NCI-H1694 treated with DMSO at 0.1 percent for 48 hours (cell line): ENCODE measurements at places on chromosomes 2 and 18.

- no peak for DNase-seq
Observed at GRCh38 chr2:73101626-73102256, 11.0 kb downstream of the RAB11FIP5 start.

DNA sequence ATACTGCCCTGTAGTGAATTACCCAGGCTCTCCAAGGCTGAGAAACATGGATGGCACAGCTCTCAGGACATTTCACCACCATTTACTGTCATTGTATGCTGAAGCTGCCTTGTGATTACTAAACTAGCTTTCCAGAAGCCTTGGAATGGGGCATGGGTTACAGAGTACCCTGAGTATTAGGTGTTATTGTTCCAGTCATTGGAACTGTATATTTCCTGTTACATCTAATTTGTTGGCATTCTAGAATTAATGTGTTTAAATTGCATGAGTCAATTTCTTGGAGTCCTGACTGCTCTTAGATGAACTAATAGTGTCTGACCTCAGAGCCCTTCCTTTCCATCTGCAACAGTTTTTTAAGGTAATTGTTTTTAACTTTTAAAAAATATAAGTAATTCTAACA lies 9.0 kb downstream of the DGUOK start:
- no peak for DNase-seq

GRCh38 chr2:211494536-211494935 lies 938.1 kb downstream of the CPS1 start:
- DNase-seq, result peak; percentile 27

DNA sequence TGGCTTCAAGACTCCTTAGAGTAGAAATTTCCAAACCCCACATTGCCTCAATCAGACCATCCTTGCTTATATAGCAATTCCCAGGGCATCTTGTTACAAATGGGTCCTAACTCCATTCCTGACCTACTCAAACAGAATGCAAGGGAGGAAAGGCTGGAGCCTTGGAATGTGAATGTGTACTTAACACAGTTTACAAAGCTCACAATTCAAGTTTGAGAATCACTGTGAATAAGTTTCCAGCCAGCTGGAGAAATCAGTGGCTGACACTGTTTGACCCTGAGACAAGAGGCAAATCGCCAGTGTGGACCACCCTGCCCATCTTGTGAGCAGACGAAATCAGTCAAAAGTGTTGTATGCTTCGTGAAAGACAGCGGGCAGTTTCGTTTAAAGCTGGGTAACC lies 65.5 kb downstream of the SOWAHC start:
- DNase-seq, result no peak

- DNase-seq, result no peak
Observed at GRCh38 chr2:99317161-99317872, 16.3 kb upstream of the LYG1 start.

GRCh38 chr2:62136956-62137830 lies 58.7 kb upstream of the B3GNT2 start:
- DNase-seq, result no peak

GRCh38 chr2:26075173-26075572 lies 41.3 kb downstream of the RAB10 start:
- no peak for DNase-seq

GRCh38 chr2:72149556-72150156 lies 2.0 kb upstream of the CYP26B1 start:
- DNase-seq, result no peak

- DNase-seq, result no peak
Observed at GRCh38 chr2:153294199-153294786, 184.3 kb downstream of the RPRM start.

DNA sequence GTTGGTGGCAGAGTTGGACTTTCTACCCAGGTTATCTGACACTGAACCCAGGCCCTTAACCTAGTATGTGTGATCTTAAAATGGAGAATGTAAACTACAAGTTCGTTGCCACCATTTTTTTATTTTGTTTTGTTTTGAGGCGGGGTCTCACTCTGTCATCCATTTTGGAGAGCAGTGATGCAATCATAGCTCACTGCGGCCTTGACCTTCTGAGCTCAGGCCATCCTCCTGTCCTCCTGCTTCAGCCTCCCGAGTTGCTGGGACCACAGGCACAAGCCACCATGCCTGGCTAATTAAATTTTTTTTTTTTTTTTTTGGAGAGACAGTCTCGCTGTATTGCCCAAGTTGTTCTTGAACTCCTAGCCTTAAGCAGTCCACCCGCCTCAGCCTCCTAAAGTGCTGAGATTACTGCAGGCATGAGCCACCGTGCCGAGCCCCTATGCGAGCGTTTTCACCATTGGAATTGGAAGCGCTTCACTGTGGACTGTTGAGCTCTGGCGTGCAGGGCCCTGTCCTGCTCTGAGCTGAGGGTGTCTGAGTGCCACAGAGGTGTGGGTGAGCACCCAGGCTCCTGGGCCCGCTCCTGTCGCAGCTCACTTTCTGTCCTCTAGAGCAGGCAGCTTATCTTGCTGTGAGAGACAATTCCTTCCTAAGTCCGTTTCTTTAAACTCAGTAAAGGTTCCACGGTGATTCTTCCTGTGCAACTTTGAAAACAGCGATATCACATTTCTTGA lies 186.9 kb downstream of the LDLRAD4 start:
- DNase-seq, result no peak

DNA sequence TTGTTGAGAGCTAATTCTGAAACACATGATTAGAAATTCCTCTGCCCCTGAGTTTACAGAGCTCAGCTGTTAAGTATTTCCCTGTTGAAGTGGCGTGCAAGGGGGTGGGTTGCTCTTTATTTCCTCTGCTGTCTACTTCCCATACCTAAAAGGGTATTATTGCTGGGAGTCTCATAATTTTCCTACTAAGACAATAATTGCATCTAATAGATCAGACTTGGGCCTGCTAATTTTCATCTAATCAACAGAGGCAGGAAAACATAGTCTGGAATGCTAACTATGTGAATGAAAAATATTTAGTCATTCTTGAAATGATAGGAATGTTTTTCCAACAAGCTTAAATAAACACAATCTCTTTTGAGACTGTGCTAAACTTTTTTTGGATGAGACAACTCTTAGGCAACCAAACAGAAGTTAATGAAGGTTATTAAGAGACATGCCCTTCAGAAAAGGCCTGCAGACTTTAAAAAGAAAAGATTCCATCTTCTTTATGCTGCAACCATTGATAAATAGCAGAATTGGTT lies 111.4 kb downstream of the FEZ2 start:
- no peak for DNase-seq

DNA sequence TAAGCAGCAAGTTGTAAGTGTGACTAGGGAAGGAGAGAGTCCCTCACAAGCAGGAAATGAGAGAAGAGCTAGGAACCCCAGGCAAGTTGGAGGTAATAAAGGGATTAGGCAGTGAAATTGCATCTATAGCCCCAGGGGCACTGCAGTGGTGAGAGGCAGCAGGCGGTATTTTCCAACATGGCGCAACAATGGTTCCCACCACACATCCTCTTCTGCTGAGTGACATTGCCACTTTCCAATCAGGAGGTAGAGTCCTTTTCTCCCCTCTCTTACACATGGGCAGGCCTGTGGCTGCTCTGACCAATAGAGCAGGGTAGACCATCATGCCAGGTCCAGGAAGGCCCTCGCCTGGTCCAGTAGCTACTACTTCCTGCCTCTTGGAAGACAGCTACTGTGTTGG lies 86.6 kb downstream of the DNER start:
- no peak for DNase-seq

- DNase-seq, result no peak
Observed at GRCh38 chr18:9404565-9405060, 70.0 kb downstream of the TWSG1 start.

DNA sequence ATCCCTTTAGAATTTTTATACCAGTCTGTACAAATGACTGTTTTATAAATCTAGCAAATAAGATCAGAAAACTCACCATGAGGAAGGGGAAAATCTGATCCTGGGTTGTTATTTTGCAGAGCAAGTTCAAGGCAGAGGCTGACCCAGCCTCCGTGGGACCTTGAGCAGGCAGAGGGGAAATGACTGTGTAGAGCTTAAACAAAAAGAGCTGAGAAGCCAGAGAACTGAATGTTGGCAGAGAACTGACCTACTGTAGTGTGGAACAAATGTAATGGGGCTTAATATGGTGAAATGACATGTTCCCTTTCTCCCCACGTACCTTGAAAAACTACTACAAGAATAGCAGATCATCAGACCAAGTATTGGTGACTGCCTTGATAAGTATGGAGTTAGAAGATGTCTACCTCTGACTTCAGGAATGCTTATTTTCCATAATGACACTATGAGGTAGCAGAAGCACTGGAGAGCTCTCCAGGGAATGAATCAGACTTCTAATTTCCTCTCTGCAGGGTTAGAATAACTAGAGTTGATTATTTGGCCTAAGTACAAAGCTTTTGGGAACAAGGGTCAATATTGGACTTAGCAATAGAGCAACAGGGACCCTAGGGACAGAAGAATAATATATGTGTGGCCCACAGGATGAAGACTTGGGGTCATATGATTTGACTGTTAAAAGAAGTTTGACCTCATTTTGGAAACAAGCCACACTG lies 304.4 kb downstream of the CCDC178 start:
- DNase-seq, result no peak

- DNase-seq, result no peak
Observed at GRCh38 chr2:112839407-112840067, 3.0 kb upstream of the IL1B start.

- DNase-seq, result no peak
Observed at GRCh38 chr2:180978903-180979748, 1.3 kb upstream of the UBE2E3 start.
